ENCODE measurements at places on chromosomes 12 and 14.

DNA sequence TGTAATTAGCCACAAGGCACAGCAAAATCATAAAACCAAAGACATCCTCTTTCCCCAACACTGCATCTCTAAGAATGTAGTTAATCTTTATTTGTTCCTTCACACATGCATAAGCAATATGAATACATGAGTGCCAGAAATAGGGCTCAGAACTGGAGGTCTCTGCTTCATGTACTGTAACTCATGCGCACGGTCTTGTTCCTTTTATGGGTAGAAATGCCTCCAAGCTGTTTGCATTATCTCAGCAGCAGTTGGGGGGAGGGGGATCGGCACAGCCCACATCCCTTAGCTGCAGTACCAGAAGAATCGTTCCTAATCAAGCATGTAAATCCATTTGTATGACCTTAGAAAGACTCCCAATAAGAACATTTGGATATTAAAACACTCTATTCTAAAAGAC is 20.0 kb downstream of the RHOJ start:
- no peak for DNase-seq

GRCh38 chr12:81819991-81820633 is 61.0 kb upstream of the PPFIA2 start:
- no peak for DNase-seq

- no peak for DNase-seq
These were observed at the start of gene GZMH for GRCh38 chr14:24609655-24610344. Gene GZMH, minus strand, starts transcription at chr14:24609685. Its CDS starts 72 bp downstream, at chr14:24609613.

- DNase-seq: no peak
These were observed 10.6 kb downstream of the EML1 start for GRCh38 chr14:99803803-99804202.

DNA sequence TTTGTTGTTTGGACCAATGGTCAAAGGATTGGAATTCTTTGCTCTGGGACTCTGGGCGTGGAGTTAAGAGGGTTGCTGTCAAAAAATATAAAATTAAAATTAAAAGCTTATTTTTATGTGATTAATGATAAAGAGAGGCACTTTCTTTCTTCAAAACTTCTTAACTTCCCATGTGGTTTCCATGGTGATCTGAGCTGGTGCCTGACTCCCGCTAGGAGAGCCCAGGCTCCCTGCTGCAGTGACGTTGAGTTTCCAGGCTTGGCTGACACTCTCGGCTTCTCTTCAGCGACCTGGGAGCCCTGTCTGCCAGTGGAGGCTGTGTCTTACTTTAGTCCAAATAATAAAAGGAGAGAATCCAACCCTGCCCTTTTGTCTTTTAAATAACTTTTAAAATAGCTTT is 84.4 kb downstream of the GALC start:
- no peak for DNase-seq

GRCh38 chr12:46218322-46219095 is 50.3 kb downstream of the SLC38A1 start:
- DNase-seq: no peak

DNA sequence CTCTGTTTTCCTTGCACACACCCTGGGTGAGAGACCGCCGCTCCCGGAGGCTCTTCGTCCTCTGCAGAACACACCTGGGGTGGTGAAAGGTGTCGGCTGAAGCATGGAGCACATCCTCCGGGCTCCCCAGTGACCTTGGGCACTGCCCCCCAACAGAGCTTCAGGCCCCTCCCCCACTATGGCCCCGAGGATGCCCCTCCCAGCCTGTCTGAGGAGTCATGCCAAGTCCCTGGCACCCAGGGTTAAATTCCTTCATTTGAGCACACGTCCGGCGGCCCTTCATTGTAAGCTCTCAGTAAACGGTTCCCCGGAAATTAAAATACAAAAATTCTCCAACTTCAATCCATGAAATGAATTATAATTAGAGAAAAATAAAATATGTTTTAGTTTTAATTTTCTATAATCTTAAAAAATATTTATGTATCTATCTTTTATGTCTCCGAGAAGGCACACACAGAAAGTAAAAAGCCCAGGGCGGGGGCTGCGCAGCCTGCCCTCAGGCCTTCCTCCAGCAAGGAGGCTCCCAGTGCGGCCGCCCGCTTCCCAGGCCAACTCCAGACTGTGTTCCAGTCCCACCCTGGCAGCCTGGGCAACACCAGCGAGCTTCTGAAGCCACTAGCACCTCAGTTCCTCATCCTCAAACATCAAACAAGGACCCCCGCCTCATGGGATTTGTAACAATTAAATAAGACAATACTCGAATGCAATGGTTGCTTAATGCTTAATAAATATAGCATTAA is 63.5 kb downstream of the TMEM132D start:
- no peak for DNase-seq

DNA sequence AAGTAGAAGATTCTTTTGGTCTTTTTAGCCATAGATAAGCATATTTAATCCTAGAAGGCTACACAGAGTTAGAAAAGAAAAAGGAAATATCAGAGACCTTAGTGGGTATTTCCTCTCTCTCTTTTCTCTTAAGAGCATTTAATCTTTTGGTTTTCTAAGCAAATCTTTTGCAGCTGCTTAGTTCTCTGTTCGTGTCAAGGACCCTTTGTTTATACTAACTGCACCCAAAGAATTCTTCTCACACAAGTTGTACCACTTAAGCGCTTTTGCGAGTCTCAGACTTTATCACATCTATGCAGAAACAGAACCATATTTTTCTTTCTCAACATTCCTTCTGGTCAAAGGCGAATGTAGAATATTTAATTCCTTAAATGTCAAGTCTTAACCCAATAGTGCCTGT is 17.9 kb upstream of the NID2 start:
- DNase-seq: no peak

DNA sequence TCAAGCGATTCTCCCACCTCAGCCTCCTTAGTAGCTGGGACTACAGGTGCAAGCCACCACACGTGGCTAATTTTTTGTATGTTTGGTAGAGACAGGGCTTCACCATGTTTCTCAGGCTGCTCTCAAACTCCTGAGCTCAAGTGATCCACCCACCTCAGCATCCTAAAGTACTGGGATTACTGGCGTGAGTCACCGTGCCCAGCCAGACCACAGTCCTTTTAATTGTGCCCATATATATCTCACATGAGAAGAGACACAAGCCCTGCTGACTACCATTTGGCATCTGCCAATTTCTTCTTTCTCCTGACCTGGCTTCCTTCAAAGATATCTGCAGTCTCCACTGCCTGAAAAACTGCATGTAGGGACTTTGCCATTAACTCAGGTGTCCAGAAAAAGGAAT is 142.5 kb downstream of the DPY19L2 start:
- DNase-seq: no peak

DNA sequence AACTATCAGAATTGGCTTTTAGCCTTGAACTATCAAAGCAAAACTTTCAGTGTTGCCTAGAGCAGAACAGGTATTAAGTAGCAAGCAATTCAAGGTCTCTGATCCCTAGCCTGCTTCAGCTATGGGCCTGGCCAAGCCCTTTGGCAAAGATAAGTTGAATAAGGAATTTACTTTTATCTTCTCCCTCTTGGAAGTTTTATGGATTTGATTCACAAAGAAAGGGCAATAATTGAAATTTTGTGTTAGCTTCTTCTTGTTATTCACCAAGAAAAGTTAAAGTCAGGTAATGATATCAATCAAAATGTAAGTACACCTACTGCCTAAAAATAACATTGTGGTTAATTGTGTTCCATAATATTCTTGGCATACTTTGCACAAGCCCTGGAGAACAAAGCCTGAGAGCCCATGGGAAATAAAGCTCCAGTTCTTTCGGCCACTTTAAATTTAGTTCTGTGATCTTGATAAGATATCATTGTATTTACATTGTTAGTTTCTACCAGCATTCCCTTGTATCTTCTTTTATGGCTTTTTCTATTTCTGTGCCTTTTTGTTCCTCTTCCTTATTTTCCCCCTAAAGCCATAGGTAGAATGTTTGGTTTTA is 158.0 kb downstream of the RAD51B start:
- no peak for DNase-seq

DNA sequence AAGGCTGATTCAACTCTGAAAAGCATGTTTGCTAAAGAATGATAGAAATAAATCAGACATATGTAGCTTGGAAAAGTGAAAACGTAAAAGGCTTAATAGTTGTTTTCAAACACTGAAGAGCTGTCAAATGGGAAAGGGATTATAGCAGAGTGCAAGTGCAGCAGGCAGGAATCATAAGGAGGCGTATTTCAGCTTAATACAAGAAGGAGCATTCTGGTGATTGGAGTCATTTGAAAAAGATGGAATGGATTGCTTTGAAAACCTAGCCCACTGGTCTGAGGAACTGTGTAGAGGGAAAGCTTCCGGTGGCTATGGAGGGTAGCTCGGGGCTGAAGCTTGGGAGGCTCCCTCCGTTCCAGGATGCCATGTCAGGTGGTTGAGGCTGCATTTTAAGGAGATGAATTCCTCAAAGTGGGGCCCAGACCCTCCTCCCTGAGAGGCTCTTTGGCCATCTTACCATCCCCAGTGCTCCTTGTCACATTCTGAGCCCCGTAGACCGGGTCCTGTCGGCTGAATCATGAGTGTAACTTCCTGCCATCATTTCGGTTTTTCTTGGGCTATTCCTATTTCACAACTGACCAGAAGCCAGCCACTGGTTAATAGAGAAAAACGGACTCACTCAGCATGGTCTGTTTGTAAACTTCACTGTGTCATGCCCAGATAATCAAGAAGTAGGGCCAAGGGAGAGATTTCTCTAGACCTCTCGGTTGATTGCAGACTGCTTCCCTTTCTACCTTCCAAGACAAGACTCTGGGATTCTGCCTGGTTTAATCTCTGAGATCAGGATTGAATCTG is 6.5 kb downstream of the WNT5B start:
- DNase-seq: no peak

- peak; percentile 40 for DNase-seq
These were observed 598 bp downstream of the KDM2B start for GRCh38 chr12:121579981-121580868.

Measured in stimulated activated CD4-positive, alpha-beta T cell treated with anti-CD3 and anti-CD28 coated beads, Interleukin-12 subunit alpha, Interleukin-12 subunit beta, amount 100 ng/mL, for 24 hours (primary cell).